ENCODE measurements at places on chromosomes 7 and 10. TPM values are rescaled to one million over a fixed set of nuclear protein-coding genes. Genes with fewer than 3 reads are reported as not detected.

The JCAD gene
- 1.6 TPM for polyA plus RNA-seq

The CNNM1 gene
- polyA plus RNA-seq, result not detected

The ACHE gene
- 0.55 TPM for polyA plus RNA-seq

The RBP4 gene
- polyA plus RNA-seq, result not detected

The CALN1 gene
- polyA plus RNA-seq, result not detected

The LRIT1 gene
- polyA plus RNA-seq, result not detected

The CACNB2 gene
- polyA plus RNA-seq, result 0.16 TPM

The CALHM3 gene
- not detected for polyA plus RNA-seq

The PALD1 gene
- 0.49 TPM for polyA plus RNA-seq

The GLI3 gene
- not detected for polyA plus RNA-seq

The GPR85 gene
- not detected for polyA plus RNA-seq

The CFAP70 gene
- 0.26 TPM for polyA plus RNA-seq

The CYP3A7 gene
- not detected for polyA plus RNA-seq

The ASZ1 gene
- not detected for polyA plus RNA-seq

The GBX1 gene
- not detected for polyA plus RNA-seq

The VPS50 gene
- polyA plus RNA-seq, result 8.6 TPM

The KCP gene
- 0.33 TPM for polyA plus RNA-seq

The PRRT4 gene
- polyA plus RNA-seq, result not detected

The ZNF239 gene
- polyA plus RNA-seq, result 1.9 TPM

The HMX3 gene
- not detected for polyA plus RNA-seq

The OGDHL gene
- polyA plus RNA-seq, result not detected

The ITIH2 gene
- not detected for polyA plus RNA-seq

The TAS2R4 gene
- not detected for polyA plus RNA-seq

The ATOH7 gene
- not detected for polyA plus RNA-seq

Data from naive B cell (primary cell).